Activated effector memory CD4-positive, alpha-beta T cell treated with Interleukin-2 at 50 U/mL for 16 hours (primary cell): ENCODE measurements at places on chromosomes 6 and 20.

DNA sequence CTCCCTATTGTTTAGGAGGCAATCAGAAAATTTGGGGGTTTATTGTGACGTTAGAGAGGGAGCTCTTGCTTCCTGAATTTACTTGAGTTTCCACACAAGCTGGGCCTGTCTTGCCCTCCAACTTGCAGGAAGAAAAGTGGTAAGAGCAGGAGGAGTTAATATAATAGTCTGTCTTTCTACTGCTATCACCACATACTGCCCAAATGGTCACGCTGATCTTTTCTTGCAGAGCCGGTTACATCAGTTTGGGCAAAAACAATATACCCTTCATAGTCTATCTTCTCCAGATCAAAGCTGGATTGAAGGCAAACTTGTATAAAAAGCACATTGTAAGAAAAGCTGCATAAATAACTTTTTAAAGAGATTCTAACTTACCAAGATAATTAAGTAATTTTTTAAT lies 46.3 kb upstream of the ECHDC1 start:
- DNase-seq = no peak

- DNase-seq = no peak
These were observed 35.9 kb downstream of the BEND3 start for GRCh38 chr6:107079429-107079828.

DNA sequence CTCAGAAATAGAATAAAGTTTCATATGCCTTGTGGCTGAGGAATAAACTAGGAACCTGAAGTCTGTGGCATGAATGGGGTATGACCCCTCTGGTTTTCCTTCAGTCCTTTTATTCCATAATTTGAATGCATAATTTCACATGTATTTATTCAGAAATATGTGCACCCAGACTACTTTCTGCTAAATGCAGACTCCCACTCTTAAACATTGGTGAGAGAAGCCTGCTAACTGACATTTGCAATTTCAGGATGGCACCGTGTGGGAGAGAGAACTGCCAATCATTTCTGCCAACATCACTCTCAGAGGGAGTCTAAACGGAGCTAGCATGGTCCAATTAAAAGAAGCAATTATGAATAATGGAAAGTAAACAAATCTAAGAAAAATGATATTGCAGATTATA lies 141.3 kb downstream of the ADGRB3 start:
- DNase-seq = no peak

DNA sequence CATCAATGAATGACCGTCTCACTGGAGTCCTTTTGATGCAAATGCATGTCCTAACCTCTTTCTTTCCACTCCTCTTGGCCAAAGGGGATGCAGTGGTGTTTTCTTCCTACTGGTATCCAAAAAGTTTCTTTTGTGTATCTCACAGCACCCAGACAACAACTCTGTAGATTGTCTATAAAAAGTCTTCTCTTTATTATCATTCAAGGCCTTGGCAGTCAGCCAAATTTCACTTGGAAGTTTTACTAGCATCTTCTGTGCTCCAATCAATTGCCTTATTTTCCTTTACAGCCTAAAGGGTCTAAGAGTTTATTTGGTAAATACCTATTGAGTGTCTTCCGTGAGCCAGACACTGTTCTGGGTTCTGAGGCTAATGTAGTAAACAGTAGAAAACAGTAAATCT lies 150.2 kb upstream of the RNF217 start:
- DNase-seq = no peak

GRCh38 chr6:110614586-110614985 lies 138.2 kb upstream of the SLC22A16 start:
- no peak for DNase-seq

DNA sequence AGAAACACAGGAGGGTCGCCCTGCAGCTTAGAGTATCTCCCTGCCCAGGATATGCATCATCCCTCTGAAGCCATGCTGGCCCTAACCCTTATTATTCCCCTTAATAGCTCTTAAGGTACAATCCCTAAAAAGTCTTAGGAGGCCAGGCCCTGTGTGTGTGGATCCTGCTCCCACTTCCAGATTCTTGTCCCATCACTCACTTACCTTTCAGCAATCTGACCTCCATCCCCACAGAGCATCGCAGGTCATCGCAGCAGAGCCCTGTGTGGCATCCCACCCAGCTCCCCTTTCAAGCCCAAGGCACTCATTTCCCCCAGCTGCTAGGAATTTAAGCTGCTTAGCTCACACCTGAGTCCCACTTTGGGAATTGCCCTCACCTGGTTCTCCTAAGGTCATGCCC lies 223.8 kb upstream of the SMLR1 start:
- DNase-seq = no peak

DNA sequence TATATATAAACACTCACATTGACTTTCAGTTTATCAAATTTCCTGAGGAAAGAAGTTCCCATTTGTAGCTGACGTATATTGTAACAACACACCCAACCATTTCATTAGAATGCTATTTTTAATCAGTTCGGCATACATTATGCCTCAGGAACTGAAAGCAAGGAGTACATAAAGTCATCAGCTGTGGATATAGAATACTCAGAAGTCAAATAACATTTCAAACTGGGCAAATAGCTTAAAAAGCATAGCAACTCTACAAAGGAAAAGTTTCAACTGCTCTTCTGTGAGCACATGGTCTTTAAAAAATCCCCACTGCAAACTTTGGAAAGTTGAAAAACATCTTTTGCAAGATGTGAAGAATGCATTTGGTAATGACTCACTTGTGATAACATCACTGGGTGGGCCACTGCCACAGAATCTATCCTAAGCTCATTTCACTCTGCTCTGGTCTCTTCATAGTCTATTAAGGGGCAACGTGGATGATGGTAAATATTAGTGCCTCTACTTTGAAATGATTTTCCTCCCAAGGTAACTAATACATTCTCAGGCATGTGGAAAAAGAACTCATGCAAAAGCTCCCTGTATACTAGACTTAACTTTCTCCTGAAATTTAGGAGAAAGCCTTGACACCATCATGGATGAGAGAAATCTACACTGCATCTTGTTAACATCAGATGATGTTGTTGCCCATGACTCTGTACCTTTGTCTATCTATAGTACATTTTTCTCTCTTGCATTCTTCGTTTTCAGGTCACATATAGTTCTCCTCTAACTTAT lies 49.2 kb downstream of the FYN start:
- DNase-seq = no peak

DNA sequence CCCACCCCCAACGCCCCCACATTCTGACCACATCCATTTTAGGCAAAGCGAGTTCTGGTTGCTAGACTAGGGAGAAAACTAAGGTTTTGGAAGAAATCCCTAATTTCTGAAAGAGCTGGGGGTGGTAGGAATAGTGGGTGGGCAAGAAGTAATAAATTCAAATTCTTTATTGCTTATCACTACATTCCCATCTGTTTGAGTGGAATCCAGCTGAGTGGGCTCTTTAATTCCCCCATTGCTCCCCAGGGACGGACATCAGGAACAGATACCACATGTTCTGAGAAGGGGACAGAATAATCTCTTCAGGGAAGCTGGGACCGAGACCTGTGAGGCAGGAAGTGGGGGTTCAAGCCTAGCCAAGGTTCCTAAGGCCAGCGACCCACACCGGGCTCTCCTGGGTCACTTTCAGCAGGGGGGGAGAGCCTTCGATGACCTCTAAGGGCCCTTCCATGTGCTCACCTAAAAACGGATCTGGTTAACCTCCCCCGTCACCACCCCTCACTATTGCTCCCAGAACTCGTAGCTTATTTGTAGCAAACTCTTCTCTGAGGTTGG lies 42.3 kb upstream of the MRPS10 start:
- no peak for DNase-seq

GRCh38 chr6:41587131-41587879 lies 41.1 kb downstream of the FOXP4 start:
- DNase-seq = no peak

- DNase-seq = no peak
These were observed 4.6 kb upstream of the TBPL1 start for GRCh38 chr6:133948472-133948871.

DNA sequence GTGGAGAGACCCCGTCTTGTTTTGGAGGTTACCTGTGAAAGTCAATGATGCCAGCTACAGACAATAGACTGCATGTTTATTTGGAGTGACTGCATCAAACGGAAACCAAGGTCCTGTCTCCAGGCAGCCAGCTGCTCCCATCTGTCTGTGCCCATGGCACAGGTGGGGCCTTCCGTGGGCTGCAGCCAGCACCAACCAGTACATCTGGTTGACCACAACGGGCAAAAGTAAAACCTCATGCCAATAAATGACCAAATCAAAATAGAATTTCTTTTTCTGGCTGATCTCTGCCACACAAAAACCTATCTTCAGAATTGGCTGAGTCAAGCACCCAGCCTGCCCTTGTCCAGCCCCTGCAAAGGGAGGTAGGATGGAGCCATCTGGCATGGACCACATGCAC lies 33.5 kb downstream of the DLL1 start:
- DNase-seq = no peak

- no peak for DNase-seq
These were observed 100.9 kb upstream of the IYD start for GRCh38 chr6:150267686-150268561.

- no peak for DNase-seq
These were observed 374.8 kb downstream of the QKI start for GRCh38 chr6:163789199-163789810.

DNA sequence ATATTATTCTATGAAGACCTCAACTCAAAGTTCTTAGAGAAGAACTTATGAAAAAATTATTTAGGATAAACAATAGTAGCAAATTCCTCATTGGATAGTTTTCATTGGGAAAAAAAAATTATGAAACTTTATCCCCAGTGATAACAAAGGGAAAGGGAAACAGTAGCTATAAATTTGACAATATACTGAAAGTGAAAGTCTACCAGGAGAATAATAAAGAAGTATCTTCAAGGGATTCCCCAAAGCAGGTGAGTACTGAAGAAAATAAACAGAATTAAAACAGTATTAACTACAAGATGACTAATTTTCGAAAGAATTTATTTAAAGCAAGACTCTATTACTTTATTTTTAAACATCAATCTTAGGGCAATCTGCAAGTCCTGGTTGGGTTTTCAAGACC lies 56.4 kb downstream of the REPS1 start:
- no peak for DNase-seq

DNA sequence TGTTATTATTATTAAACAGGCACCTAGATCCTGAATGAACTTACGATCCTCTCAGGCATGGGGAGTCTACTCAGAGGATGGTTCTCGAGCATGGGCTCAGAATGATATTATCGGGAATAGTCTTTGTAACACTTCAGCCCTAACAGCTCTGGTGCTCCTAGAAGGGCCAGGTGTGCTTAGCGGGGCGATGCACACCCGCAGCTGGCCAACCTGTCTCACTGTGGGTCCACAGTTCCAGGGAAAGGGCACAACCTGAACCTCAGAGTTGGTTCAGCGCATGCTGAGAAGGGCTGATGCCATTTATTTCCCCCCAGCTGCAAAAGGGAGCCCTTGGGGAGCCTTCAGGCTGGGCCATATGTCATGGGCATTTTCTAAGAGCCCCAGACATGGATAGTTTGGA lies 26.2 kb downstream of the RRAGD start:
- no peak for DNase-seq

DNA sequence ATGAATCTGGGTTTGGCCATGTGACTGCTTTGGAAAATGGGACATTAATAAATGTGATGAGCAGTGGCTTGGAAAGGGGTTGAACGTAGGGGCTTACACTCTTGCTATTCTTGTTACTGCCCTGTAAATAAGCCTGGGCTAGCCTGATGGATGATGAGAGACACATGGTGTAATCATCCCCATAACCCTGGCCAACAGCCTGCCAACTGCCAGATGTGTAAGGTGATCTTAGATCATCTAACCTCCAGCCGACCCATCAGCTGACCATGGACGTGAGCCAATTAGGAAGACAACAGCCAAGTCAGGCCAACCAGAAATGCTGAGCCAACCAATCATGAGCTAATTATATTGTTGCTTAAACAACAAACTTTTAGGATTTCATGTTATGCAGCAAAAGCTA lies 25.2 kb downstream of the FBXO30 start:
- DNase-seq = no peak

DNA sequence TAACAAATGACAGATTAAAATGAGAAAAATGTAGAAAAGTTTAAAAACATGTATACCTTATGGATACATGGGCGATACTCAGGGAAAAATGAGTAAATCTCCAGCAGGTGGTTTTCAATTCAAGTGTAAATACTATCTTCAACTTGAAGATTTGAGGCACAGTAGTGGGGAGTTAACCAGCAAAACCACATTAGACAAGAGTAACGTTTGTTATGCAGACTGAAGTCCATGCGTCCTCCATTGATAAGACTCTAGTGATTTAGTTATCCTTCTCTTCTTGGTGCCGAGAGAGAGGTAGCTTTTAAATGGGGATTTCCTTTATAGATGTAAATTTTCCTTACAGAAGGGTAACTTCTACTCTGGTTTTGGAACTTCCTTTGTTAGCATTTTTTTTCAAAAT lies 28.1 kb downstream of the PCMTD2 start:
- DNase-seq = no peak

- DNase-seq = no peak
These were observed 195.0 kb downstream of the PAX1 start for GRCh38 chr20:21900431-21900830.

GRCh38 chr6:5201271-5201670 lies 59.5 kb downstream of the LYRM4 start:
- DNase-seq = no peak

GRCh38 chr6:3579652-3580175 lies 122.9 kb upstream of the SLC22A23 start:
- DNase-seq = no peak

DNA sequence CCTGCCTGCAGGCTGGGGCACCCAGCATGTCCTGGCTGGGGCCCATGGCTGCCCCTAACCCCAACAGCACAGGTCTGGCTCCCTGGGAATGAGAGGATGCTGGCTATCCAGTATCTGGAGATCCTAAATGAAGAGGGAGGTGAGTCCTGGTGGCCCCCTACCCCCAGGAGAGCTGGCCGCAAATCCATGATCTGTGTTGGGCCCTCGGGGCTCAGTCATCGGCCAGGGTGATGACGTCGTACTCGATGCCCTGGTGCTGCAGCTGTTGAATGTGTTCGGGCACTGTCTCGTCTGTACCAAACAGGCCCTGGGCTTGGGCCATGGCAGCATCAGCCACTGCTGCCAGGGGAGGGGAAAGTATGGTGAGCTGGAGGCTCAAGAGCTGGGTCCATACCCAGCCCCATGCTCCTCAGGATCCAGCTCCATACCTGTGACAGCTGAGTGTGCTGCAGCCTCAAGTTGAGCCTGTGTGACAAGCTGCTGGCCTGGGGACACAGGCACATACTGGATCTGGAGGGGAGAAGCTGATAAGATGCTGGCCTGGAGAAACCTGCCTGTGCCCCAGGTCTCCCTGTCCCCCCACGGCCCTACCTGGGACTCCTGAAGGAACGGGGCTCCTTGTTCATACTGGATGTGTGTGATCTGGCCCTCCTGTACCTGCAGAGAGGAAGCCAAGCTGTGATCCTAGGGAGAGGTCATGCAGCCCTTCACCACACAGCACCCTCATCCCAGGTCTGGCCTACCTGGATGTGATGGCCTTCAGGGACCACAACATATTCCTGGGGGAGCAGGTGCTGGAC lies 14.5 kb downstream of the PCIF1 start:
- DNase-seq = no peak

DNA sequence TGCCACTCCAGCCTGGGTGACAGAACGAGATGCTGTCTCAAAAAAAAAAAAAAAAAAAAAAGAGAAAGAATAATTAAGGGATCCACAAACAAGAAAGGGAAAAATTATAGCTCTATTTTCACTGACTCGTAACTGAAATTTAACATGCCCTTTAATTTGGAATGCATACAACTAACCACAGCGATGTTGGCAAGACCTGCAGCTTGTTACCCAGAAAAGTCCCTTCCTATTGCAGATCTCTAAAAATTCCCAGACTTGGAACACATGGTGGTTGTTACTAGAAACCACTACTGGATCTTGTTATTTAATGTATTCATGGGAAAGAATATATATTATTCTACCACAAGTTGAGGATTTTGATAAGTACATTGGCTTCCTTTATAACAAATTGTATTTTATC lies 27.8 kb upstream of the SMIM28 start:
- DNase-seq = no peak
